Suppressor macrophage treated with lipopolysaccharide for 1 hour (primary cell): ENCODE measurements at places on chromosomes 2 and 18.

DNA sequence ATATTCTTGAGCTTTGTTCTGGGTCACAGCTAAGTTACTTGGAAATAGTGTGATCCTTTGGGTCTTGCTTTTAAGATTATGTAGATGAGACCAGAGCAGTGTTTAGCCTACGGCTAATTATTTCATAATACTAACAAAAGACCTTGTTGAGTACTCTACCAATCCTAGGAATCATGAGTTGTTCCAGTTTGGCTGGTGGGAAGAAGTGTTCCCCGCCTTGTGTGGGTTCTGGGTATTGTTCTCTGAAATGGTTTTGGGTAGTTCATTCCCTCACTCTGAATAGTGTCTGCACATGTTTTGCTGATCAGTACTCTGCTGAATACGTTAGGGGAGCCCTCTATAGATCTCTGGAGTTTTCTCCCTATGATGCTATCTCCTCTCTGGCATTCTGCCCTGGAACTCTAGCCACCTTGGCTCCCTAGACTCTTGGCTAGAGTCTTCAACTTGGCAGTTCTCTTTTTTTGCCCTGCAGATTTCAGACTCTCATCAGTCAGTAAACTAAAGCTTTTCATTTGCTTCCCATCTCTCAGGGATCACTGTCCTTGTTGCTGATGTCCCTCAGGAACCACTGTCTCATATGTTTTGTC is 48.4 kb downstream of the NEMP2 start:
- DNase-seq = no peak

DNA sequence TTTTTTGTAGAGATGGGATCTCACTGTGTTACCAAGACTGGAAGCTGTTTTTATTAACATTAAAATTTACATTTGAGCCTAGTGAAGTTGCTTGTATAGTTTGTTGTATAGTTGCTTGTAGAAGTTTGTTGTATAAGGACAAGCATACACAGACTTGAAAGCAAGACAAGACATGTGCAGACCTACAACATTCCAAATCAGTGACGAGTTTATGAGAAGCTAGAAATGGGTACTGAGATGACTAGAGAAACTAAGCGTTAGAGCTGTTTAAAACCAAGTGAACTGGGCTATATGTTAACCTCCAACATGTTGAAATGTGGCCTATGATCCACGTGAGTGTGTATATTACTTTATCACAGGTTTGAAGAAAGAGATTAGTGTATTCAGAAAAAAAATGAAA is 39.1 kb downstream of the ABCB11 start:
- no peak for DNase-seq

DNA sequence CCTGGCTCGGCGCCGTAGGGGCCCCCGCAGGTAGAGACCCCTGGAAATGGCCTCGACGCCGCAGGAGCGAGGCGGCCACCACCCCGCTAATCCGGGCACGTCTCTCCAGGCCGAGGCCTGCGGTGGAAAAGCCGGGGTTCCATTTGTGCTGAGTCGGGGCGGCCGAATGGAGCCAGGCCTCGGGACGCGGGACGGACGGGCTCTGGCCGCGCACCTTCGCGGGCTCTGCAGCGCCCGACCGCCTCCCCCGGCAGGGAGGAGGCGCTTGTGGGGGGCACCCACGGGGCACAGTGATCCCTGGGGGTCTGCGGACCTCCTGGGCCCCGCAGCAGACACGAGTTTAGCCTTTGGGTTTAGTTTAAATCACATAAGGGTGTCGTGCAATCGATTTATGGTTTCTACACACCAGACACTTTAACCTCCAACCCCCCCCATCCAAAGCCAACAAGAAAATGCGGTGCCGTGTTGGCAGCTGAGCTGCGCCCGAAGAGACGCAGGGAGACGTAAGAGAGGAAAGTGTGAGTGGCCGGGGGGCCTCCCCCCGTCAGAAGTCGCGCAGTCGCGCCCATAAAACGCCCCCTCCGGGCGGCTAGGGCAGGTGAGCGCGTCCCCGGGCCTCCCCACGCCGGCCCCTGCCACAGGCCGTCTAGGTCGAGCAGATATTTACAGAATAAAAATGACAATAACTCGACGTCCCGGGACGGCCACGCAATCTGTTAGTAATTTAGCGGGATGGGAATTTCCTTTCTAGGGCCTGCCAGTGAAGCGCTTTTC is 1.0 kb upstream of the NFATC1 start:
- peak; percentile 97 for DNase-seq

DNA sequence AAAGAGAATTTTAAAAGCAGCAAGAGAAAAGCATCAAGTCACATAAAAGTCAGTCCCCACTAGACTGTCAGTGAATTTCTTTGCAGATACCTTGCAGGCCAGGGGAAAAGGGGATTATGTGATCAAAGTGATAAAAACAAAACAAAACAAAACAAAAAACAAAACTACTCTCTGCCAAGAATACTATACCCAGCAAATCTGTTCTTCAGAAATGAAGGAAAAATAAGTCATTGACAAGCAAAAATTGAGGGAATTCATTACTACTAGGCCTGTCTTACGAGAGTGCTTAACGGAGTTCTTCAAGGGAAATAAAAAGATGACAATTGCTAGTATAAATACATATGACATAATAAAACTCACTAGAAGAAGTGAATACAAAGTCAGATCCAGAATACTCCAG is 245.5 kb upstream of the CHST9 start:
- DNase-seq = no peak

DNA sequence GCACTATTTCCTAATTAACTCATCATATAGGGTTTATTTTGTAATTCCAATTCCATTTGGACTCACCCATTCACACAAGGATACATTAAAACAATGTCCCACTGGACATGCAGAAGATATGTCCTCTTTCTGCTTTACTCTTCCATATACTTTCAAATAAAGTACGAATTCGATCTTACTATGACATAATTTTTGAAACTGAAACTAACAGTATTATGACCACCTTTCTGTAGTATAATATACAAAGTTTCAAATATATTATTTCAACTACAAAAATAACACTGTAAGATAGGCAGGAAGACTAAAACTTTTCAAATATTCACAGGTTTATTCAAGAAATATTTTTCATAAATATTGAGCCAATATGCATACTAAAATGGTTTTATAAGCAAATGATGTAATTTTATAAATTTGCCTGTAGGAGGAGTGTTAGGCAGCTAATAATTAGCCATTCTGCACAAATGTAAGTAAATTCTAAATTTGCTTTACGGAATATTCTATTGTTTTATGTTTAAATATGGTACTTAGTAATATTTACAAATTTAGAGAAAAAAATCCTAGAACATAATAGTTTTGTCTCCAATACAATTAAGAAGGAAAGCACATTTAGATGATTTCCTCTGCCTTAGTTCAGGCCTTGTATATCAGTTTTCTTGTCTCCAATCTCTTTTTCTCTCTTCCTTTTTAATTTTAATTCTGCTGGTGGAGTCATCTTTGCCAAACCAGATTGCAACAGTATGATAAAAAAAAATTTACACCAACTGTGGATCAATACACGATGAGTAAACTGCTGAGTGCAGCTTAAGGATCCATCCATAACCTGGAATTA is 85.9 kb downstream of the CERKL start:
- DNase-seq = peak; percentile 20

DNA sequence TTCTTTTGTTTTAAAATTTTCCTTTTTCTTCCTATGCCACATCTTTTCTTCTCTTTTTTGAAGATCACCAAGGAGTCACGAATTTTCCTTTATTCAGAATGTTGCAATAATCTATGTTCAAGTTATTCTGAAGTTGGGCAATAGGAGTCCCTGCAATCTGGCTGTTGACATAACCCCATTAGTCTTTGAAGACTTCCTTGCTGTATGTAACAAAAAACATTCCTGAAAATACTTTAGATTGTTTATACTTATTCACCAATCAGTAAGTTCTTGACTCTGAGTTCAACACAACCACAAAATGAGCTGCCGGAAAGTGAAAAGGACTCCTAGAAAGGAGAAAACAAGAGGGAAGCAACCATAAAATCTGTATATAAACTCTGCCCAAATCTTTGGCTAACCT is 62.8 kb downstream of the TMEM237 start:
- peak; percentile 61 for DNase-seq

GRCh38 chr2:71685073-71685848 is 231.9 kb downstream of the DYSF start:
- DNase-seq = no peak

GRCh38 chr2:134393075-134393461 is 139.2 kb downstream of the MGAT5 start:
- no peak for DNase-seq

DNA sequence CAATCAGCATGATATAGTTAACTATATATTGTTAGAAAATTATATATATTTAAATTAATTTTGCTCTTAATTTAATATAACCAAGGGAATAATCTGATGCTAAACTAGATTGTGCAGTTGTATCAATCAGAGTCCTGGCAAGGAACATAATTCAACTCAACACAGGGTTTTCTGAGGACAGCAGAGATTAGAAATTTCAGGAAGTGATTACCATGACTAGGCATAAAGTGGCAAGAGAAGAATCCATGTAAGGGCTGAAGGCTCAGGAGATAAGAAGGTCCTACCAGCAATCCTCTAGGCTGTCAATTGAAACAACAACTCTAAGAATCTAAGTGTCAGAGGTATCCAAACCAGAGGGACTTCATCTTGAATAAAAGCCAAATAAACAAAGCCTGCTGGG is 807.8 kb downstream of the DSC3 start:
- DNase-seq = no peak

DNA sequence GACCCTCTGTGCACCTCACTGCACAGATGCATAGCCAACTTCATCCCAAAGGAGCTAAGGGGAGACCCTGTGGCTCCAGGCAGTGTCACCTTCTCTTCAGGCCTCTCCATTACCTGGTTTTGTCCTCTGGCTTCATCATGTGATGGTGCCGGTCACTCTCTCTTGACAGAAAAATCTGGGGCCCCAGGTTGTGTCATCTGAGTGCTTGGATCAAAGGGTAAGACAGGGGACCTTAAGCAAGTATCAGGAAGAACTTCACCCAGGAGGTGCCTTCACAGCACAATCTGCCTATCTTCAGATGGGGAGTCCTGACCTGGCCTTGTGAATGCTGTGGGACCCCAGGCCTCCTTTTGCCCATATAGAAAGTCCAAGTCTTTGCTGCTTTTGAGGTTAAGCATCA is 104.4 kb downstream of the POLR1A start:
- no peak for DNase-seq

DNA sequence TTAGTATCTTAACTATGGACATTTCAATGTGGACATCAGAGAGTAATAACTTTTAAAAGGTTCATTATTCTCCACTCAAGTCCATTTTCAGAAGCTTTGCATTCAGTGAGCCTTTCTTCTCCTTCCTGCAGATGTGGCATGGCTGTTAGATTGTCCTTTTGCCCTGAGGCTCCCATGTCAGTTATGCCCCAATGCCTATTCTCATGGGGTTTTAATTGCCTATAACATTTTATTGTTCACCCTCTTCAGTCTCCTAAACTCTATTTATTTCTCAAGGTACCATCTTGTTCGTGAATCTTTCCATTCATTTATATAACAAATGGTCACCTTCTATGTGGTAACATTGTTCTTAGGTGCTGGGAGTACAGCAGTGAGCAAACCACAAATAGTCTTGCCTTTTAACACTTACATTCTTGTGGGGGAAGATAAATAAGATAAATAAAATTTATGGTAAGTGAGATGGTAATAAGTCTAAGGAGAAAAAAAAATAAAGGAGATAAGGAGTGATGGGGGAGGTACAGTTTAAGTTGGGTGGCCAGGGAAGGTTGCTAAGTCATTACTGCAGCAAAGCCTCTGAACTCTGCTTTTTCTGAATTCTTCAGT is 277.9 kb upstream of the SIX3 start:
- no peak for DNase-seq

GRCh38 chr2:56099963-56100362 is 83.8 kb upstream of the CCDC85A start:
- DNase-seq = no peak

- no peak for DNase-seq
Observed at GRCh38 chr18:58190842-58191530, 147.0 kb downstream of the NEDD4L start.

GRCh38 chr18:44742718-44743311 is 62.1 kb downstream of the SETBP1 start:
- no peak for DNase-seq

GRCh38 chr18:74505776-74506175 is 9.6 kb downstream of the CNDP2 start:
- no peak for DNase-seq

DNA sequence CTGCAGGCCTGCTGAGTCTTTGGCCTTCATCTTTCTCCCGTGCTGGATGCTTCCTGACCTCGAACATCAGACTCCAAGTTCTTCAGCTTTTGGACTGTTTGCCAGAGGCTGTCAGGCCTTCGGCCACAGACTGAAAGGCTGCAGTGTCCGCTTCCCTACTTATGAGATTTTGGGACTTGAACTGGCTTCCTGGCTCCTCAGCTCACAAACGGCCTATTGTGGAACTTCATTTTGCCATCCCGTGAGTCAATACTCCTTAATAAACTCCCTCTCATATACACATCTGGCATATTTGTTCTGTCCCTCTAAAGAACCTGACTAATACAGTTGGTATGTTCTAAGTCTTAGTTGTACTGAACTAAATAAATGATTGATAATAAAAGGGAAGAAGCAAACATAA is 702.8 kb upstream of the LINC00305 start:
- no peak for DNase-seq

GRCh38 chr2:85812094-85812735 is 58.4 kb downstream of the ATOH8 start:
- no peak for DNase-seq

DNA sequence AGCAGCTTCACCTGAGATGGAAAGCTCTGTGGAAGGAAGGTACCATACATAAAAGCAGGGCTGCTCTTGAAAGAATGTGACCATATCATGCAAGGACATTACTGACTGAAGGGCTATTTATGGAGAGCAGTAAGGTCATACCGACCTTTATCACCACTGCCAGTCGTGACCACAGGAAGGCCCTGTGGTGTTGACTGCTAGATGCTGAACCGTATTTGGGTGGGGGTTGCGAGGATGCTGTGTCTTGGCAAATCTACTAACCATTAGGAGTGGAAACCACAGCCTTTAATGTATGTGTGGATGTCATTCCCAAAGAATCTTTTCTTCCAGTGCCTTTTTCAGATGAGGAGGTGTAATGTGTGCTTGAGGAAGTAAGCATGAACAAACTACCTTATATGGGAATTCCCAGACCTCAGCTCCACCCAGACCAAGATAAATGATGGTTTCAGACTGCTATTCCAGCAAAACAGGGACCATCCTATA is 60.8 kb downstream of the LIMS1 start:
- no peak for DNase-seq

DNA sequence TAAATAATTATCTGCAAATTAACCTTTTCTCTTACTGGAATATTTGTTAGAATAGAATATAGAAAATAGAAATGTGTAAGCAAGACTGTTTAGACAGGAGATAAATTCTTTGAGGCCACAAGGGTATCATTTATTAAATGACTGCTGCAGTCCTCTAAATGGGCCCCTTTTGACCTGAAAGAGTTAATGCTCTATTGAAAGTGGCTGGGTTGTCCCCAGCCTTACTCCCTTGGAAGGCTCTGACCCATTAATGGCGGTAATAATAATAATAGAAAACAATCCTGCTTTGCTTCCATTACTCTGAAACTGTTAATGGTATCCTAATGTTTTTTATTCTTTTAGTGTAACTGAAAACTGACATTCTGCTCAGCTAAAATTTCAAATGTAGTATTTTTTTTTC is 398.0 kb upstream of the NRP2 start:
- no peak for DNase-seq
